GM18507 (cell line): ENCODE measurements at places on chromosomes 3 and 15.
A peak's percentile ranks its signal among the peaks of the same experiment; 100 is the strongest.

DNA sequence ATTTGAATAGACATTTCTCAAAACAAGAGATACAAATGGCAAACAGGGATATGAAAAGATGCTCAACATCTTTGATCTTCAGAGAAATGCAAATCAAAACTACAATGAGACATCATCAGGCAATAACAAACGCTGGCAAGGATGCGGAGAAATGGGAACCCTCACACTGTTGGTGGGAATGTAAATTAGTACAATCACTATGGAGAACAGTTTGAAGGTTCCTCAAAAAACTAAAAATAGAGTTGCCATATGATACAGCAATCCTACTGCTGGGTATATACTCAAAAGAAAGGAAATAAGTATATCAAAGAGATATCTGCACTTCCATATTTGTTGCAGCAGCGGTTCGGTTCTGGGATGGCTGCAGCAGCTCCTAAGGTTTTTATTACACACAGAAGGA lies 16.8 kb upstream of the LARS2 start:
- DNase-seq: no peak

DNA sequence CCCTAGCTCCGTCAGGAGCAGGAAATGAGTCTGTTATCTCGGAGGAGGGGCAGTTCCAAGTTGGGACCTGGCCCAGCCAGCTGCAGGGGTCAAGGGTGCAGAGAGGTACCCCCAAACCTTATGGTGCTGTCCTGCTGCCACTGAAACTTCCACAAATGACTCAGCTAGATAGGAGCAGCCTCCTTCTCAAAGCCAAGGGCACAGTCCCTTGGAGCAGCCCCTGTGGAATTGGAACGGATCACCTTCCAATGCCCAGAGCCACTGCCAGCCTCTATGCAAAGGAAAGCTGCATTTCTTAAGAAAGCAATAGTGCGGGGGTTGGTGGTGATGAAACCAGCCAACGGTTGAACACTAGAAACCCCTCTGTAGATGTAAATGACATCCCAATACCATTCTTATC lies 19.6 kb upstream of the LRRK1 start:
- no peak for DNase-seq

DNA sequence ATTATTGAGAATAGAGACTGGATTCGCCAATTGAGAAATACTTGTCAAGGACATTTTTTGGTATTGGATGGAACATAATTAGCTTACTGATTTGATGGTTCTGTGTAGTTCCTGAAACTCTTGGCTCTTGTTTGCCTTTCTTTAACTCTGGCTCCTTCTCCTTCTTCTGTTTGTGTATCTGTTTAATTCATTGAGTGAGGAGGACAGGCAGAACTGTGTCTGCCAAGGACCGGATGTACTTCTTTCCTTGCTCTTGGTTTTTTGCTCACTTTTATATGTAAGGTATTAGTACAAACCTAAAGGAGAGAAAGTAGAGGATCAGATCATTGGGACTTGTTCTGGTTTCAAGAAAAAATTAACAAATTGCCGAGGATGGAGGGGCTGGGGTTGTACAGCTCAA lies 48.9 kb downstream of the TCF12 start:
- no peak for DNase-seq

DNA sequence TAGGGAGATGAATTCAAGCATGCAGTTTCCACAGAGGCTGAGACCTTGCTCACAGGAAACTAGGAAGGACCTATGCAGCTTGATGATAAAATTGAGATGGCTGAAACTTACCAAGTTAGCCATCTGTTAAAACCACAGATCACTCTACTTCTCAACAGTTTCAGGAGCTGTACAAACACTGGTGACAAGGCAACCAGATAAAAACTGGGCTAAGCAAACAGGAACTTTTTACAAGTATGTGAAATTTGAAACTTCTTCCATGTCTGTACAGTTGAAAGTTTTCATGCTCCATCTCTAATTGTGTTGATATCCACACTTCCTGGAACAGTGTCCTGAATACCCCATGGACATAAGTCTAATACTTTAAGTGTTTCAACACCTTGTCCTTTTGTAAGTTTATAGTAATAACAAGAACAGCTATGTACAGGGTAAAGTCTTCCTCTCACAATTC lies 78.2 kb downstream of the FAIM start:
- DNase-seq: peak; percentile 35

- DNase-seq: no peak
Observed at GRCh38 chr3:106008766-106009165, 140.0 kb upstream of the CBLB start.

DNA sequence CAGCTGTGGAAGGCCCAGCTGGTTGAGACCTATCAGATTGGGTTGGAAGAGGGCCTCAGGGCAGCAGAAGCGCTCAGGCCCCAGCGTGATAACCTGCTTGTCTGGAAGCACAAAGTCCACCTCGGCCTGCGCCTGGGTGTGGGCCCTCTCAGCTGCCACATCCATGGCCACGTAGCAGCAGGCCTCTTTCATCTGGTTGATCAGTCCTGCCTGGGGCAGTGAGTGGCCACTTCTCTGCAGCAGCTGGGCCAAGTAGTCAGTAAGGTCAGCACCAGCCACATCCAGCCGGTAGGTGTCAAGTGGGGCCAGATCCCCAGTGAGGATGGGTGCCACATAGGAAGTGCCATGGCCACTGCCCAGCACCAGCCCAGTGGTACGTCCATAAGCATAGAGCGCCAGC lies 3.9 kb upstream of the CAMKV start:
- DNase-seq: no peak

- DNase-seq: peak; percentile 50
Observed at GRCh38 chr3:177441813-177442646, 244.7 kb upstream of the TBL1XR1 start.

GRCh38 chr3:175208326-175208725 lies 349.2 kb downstream of the NAALADL2 start:
- no peak for DNase-seq

GRCh38 chr15:98905963-98906711 lies 101.5 kb downstream of the PGPEP1L start:
- no peak for DNase-seq

DNA sequence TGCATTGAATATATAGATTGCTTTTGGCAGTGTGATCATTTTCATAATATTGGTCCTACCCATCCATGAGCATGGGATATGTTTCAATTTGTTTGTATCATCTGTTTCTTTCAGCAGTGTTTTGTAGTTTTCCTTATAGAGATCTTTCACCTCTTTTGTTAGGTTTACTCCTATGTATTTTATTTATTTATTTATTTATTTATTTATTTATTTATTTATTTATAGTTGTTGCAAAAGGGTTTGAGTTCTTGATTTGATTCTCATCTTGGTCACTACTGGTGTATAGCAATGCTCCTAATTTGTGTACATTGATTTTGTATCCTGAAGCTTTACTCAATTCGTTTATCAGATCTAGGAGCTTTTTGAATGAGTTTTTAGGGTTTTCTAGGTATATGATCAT lies 478.2 kb downstream of the UNC13C start:
- DNase-seq: no peak

GRCh38 chr3:17964108-17964507 lies 221.7 kb upstream of the TBC1D5 start:
- no peak for DNase-seq

- DNase-seq: no peak
Observed at GRCh38 chr15:68091743-68092142, 37.6 kb downstream of the PIAS1 start.

DNA sequence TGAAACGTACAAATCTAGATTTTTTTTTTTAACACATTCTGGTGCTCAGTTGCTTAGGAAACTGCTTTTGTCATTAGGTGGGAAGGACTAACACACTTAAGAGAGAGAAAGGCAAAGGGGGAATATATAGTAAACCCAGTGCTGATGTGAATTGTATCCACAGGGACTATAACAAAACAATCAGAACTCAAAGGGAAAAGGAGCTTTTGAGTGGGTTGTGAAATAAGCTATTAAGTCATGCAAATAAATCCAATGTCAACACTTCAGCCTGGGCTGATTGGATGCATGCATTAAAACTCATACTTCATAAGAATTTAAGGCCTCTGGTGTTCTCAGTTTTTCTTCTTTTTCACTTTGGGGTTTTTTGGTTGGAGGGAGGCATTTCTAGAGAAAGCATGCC lies 628.9 kb downstream of the FHIT start:
- DNase-seq: no peak

GRCh38 chr3:13044496-13045240 lies 28.6 kb downstream of the IQSEC1 start:
- no peak for DNase-seq

DNA sequence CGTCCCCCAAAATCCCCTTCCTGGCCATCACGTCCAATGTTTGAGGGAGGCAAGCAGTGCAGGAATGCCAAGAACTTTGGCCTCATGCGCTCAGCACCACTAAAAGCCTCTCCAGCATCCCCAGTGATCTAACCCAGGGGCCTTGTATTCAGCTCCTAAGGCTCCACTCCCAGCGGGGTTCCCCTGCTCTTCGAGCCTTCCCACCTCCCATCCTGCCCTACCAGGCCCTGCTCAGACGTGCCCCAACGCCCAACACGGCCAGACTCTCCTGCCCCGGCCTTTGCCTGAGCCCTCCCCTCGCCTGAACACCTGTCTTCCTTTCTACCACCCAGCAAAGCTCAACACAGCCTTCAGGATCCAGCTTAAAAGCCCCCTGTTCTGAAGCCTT lies 30.5 kb downstream of the PLXND1 start:
- no peak for DNase-seq

DNA sequence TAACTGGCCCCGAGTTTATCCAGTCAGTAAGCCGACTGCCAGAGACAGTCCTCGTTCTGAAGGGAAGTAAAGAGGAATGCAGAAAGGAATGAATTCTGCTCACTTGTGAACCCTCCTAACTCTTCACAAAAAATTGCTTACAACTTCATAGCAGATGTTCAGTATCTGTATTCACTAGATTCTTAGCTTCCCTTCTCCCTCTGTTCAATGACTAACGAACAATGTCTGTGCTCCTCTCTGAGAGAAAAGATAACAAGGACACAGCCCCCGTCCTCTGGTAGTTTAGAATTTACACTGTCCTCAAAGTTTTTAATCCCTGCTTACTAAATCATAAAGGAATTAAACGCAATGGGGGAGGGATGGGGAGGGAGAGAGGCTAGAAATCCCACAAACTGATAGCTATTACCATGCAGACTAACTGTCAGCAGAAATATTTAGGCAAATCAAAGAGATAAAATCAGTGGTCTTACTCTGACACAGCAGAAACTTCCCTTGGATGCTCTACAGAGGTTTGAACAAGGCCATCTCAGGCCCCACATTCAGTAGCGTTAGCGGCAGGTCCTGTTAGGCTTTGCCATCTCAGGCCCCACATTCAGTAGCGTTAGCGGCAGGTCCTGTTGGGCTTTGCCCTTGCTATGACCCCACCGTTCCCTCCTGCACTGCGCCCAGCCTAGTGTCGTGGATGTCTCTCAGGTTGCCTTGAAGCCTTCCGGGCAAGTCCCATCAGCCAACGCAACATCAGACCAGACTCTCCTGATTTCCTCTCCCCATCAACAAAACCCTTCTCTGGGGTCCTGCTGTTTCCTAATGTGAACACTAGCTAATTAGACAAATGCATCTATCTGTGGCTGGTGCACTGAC lies 23.4 kb downstream of the NRROS start:
- no peak for DNase-seq

DNA sequence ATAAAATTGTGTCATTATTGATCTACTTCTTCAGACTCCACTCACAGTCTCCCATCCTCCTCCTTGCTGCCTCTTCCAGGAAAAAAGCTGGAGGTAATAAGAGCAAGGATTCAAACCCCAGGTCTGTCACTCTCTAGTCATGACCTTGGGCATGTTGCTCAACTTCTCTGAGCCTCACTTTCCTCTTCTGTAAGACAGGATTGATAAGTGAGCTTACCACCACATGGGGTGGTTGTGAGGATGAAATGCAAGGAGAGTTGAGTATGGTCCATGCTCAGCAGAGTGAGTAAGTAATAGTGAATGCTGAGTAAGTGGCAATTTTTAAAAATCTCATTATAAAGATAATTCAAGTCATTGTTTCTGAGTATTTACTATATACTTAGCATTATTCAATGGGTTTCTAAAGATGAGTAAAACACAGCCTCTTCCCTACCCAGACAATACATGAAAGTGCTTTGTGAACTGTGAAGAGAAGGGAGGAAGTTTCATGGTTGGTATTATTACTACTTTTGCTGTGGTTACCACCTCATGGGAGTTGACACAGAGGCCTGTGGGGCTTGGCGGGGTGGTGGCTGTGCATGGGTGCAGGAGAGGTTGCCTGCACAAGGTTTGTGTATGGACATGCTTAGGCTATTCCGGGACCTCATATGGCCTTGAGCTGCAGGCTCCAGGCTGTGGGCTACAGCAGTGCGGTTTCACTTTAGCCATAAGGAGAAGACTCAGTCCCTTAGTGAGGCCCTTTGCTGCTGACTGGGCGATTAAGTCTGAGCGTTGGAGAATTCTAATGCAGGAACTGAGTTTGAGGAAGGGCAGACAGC lies 30.0 kb downstream of the SLC6A11 start:
- no peak for DNase-seq

DNA sequence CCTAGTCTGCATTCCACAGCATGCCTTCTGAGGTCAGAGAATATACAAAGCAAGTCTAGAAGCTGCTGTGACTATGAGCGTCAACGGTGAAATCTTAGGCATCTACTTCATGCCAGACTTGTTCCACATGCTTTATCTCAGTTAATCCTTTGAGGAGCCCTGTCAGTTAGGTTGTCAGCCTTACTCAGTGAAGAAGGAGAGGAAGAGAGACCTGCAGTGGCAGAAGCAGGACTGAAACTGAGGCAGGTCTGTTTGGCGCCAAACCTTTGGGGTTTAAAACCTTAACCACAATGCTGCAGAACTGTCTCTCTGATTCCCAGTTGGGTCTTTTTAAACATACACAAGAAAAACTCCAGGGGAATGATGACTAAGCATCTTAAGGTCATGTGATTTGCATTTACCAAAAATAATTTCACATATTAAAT lies 139.0 kb upstream of the LIPC start:
- no peak for DNase-seq

- DNase-seq: no peak
Observed at GRCh38 chr15:99455789-99456160, 110.0 kb upstream of the MEF2A start.

DNA sequence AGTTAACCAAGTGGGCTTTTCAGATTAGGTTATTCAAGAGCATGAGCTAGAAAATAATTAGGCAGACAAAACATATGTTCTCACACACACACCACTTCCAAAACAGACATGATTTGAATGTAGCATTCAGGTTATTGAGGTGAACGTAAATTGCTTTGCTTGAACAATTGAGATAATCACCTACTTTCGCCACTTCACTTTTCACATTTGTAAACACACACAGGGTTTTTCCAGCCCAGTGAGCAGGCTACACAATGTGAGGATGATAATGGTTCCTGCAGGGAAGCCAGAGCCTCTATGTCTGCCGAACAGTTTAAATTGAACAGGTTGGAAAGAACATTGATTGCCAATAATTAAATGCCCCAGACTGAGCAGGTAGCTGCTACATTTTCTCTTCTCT lies 560.8 kb downstream of the OCA2 start:
- no peak for DNase-seq

DNA sequence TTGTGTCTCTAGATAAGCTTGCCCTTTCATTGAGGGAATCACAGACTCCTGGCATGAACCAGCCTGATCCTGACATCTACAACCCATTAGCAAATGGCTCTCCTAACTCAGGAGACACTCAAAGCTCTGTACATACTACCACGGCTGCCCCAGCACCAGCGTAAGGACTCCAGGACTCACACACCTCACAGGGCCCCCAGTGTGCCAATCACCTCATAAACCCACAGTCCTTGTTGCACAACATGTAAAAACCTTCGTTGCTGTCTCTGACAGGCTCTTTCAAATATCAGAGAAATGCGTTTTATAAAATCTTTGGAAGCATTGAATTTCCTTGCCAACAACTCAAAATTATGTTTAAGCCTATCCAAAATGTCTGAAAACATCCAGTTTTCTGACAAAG lies 7.3 kb downstream of the FYCO1 start:
- no peak for DNase-seq

- DNase-seq: no peak
Observed at GRCh38 chr3:17885986-17886385, 143.6 kb upstream of the TBC1D5 start.
